ENCODE measurements at places on chromosomes 13 and 19.

DNA sequence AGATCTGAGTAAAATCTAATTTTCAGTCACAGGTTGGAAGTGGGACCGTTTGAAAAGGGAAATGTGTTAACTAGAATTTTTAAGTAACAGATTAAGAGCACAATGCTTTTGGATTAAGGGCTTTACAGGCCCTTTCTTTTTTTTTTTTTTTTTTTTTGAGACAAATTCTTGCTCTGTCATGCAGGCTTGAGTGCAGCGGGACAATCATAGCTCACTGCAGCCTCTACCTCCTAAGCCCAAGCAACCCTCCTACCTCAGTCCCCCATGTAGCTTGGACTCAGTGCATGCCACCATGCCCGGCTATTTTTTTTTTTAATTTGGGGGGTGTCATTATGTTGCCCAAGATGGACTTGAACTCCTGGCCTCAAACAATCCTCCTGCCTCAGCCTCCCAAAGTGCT, 363.7 kb downstream of the LIG4 start:
- DNase-seq, result no peak

DNA sequence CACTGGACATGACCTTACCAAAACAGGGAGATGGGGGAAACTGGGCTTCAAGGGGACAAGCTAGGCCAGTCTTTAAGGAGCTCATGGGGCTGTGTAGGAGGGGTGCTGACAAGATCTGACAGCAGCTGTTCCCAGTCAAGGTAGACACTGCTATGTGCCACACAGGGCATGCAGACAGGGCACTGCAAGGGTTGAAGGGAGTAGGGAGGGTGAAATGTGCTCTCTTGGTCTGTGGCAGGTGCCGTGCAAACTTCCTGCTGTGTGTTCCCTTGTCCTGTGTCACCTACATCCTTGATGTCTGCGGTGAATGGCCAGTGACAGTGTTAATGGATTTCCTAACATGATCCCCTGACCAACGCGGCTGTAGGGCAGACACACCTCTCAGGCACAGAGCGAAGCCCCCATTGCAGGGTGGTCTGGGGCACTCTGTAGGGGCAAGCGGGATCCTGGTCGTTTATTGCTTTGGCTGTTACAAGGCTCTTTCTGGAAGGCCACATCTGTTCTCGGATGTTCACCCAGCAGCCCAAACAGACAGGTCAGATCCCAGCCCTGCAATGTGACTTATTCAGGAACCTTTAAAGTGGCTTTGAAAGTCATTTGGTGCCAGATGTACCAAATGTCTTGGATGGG, 199.5 kb upstream of the ZNF536 start:
- no peak for DNase-seq

GRCh38 chr13:100234524-100235136, 145.7 kb downstream of the PCCA start:
- DNase-seq, result no peak

DNA sequence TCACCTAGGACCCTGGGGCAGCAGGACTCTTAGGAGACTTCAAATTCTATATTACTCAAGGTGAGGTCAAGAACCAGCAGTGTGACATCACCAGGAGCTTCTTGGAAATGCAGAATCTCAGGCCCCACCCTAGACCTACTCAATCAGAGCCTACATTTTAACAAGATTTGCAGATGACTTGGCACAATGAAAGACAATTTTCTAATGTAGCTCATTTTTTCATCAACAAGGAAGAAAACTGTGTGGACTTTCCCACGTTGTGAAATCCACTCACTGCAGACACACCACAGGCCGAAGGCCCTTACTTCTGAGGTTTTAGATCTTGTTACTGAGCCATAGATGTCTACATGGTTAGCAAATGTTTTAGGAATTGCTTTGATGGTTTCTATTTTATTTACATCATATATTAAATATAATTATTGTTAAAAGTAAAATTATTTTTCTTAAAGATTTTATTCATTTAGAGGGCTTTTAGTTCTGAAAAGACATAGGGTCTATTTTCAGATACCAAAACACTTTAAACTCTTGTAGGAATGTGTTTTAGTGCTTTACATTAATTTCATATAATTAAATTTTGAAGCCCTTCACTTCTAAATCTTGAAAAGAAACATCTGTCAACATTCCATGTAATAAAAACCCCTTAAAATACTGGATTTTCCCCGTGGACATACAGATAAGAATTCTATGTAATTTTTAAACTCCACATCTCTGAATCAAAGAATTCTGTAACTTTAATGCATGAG, 18.5 kb upstream of the STARD13 start:
- DNase-seq, result no peak

DNA sequence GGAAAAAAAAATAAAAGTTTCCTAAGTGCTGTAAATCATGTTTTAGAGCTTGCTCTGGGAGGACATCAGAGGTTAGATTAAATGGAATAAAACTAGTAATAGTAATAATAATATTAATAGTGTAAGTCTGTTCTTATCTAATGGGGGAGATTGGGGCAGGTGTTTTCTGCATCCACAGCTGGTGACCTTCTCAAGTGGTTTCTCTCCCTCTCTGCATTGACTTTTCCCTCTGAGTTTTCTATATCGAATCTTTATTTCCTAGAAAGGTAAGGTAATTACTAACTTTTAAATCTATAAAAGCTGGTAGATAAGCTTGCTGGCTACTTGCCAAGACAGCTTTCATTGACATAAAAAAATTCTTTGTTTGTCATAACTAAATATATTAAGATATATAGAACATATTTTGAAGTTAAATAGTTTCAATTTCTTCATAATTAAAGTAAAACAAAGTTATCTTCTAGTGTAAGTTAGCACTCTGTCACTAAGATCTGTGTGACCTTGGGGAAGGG, 49.6 kb upstream of the DIAPH3 start:
- no peak for DNase-seq

GRCh38 chr19:49455773-49456172, 2.7 kb downstream of the ALDH16A1 start:
- DNase-seq, result no peak

DNA sequence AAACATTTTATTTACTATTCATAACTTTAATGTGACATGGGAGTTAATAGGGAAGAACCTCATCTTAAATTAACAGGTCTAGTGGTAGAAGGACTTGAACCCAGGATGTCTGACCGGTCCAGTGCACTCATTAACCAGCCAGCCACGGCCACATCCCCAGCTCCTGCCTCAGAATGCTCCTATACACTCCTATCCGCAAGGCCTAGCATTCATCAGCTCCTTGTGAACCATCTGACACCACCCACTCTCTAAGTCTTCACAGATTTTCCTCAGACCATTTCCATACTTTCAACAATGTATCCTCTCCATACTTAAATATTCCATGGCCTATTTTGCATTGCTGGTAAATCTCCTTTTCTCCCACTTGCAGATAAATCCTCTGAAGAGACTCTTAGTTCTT, 98.3 kb downstream of the KLF12 start:
- no peak for DNase-seq

GRCh38 chr13:37587236-37587635, 11.3 kb downstream of the POSTN start:
- no peak for DNase-seq

DNA sequence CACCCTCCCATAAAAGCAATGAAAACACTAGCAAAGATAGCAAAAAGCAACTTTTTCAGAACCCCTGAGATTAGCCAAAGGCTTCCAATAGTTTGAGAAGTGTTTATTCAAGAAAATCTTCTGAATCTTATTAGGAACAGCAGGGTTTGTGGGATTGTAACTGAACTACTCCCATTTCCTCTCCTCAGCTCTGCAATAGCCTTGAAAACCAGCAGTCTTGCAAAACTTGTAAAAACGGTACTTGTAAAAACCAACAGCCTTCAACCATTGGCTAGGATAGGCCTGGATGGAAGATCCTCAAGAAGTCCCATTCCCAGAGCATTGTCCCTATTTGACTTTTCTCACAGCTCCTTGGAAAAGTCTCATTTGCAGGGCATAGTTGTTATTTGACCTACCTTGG, 12.1 kb downstream of the RNASEH2B start:
- DNase-seq, result no peak

GRCh38 chr13:27927444-27928352, 7.9 kb downstream of the PDX1 start:
- no peak for DNase-seq

GRCh38 chr13:80871481-80871880, 530.6 kb upstream of the SPRY2 start:
- no peak for DNase-seq

- DNase-seq, result no peak
Measured at GRCh38 chr13:45328661-45329111, 12.3 kb downstream of the TPT1 start.

- no peak for DNase-seq
Measured at GRCh38 chr13:43356567-43356966, 333.2 kb downstream of the DNAJC15 start.

GRCh38 chr19:6501740-6502648, at the start of gene TUBB4A:
Gene TUBB4A (minus strand): TSS chr19:6502309. CDS start chr19:6502212, 97 bp downstream.
- no peak for DNase-seq

DNA sequence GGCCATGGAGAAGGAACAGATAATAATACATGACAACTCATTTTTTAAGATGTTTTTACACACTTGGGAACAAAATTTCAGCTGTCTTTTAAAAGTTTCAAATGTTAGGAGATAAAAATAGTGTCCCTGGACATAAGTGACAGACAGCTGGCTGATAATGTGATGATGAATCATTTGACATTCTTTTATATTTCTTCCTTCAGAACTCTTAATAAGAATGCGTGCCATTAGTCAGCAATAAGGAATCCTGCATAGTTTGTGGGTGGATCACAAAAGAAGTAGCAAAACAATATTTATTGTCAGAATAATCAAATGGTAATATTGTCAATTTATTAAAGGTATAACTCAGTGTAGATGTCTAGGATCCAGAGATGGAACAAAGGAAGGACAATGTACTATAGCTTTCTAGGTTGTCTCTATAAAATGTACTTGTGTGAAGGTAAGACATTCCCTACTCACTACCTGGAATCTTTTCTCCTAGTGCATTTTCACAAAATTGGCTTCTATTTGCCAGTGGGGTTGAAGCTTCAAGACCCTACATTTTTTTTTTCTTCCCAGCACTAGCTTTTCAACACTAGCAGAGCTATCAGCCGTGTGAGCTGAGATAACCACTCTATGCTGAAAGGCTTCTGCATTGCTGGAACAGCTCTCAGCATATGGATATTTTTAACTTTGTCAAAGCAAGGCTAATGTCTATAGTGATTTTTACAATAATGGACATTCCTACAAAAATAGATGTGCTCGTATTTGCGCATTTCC, 175.6 kb upstream of the SLITRK6 start:
- no peak for DNase-seq

DNA sequence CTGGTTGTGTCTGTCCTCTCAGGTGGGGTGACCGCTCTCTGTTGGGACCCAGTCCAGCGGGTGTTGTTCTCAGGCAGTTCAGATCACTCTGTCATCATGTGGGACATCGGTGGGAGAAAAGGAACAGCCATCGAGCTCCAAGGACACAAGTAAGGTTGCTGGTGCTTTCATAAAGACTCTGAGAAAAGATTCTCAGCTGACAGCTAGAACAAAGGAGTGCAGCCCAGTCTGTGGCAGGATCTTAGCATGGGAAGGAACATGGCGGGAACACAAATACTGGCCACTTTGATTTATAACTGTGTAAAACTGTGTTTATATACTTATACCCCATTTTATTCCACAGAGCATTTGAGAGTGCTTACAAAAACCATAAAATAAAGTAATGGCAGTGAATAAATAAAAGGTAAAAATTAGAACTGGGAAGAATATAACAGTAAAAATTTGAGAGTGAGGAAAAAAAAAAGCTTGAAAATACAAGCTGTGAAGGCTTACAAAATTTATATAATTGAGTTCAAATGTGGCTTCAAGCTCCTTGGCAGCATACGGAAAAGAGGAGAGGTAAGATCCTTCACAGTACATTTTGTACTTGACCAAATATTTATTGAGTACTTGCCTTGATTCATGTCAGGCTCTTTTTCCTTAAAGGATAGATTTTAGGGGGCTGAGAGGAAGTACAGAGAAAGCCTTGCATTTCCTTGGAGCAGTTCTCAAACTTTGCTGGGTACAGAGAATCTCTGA, 64.8 kb downstream of the DHRS12 start:
- no peak for DNase-seq

GRCh38 chr13:30866677-30867076, 39.4 kb upstream of the MEDAG start:
- no peak for DNase-seq

DNA sequence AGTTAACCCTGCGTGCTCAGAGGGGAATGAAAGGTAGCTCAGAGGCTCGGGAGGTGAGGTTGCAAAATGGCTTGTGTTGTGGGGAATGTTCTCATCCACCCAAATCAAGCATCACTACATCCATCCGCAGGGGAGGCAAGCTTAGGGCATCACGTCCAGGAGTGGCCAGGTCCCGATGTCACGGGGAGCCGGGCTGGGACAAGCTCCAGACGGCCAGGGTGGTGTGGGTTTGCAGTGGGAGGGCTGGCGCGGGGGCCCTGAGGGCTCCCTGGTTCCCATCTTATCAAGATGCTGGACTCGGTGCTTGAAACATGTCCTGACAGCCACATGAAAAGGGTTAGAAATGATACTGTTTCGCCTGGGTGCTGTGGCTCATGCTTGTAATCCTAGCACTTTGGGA, 25.8 kb downstream of the EPN1 start:
- no peak for DNase-seq

- no peak for DNase-seq
Measured at GRCh38 chr19:39518458-39518857, 3.5 kb downstream of the SELENOV start.

DNA sequence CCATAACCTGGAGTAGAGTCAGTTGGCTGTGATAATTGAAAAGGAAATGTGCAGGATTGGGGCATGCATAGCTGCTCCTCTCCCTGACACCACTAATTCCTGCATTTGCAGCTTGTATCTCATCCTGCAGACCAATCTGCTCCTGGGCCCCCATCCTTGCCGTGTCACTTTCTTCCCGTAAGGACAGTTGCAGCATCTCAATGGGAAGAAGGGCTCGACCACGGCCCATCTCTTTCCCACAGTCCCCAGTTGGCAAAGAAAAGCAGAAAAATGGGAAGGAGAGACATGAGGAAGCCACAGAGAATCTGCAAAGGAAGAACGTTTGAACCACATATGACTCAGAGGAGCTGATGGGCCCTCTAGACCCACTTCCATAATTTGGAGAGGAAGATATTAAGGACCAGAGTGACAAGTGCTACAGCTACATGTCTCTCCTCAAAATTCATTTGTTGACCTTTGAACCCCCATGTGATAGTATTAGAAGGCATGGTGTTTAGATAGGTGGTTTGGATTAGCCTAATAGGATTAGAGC, 1.8 kb upstream of the SIGLEC12 start:
- no peak for DNase-seq

GRCh38 chr13:84653915-84654534, 771.8 kb upstream of the SLITRK1 start:
- no peak for DNase-seq

GRCh38 chr19:55676889-55677505, 2.0 kb downstream of the EPN1 start:
- no peak for DNase-seq

GRCh38 chr13:97339988-97340749, 93.8 kb upstream of the RAP2A start:
- DNase-seq, result no peak

GRCh38 chr13:101536079-101536478, 83.6 kb downstream of the ITGBL1 start:
- no peak for DNase-seq

- no peak for DNase-seq
Measured at GRCh38 chr13:32391101-32391619, 36.8 kb downstream of the N4BP2L1 start.

- no peak for DNase-seq
Measured at GRCh38 chr13:21683034-21683733, 12.3 kb downstream of the FGF9 start.

- peak; percentile 100 for DNase-seq
Measured at GRCh38 chr19:46661020-46661731, at the start of gene DACT3. Gene DACT3 (minus strand): TSS chr19:46661182. CDS start chr19:46661064, 118 bp downstream.
